ENCODE measurements at places on chromosomes 2 and 18.

DNA sequence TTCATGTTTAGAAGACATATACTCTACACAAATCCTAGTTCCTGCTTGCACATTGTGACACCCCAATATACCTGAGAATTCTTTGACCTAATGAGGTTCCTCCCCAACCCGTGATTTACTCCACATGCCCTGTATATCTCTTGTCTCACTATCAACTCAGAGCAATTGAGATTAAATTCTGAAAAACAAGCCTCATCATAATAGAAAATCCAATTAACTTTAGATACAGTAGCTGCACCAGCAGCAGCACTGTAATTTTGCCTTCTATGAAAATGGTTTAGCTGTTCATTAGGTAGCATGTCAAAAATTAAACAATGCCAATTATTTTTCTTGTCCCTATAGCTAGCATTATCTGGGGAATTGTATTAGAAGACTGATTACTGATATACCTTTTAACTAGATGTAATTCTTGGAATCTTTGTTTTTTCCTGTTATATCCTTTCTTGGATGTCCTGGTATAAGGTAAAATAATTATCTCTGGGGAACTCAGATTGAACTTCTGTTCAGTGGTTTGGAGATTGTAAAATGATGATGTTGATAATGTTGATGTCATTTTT is 218.9 kb upstream of the TANK start:
- DNase-seq: no peak

- no peak for DNase-seq
These were observed 92.1 kb downstream of the LYPD6 start for GRCh38 chr2:149422337-149422990.

GRCh38 chr2:39660612-39661236 is 5.0 kb upstream of the TMEM178A start:
- DNase-seq: no peak

DNA sequence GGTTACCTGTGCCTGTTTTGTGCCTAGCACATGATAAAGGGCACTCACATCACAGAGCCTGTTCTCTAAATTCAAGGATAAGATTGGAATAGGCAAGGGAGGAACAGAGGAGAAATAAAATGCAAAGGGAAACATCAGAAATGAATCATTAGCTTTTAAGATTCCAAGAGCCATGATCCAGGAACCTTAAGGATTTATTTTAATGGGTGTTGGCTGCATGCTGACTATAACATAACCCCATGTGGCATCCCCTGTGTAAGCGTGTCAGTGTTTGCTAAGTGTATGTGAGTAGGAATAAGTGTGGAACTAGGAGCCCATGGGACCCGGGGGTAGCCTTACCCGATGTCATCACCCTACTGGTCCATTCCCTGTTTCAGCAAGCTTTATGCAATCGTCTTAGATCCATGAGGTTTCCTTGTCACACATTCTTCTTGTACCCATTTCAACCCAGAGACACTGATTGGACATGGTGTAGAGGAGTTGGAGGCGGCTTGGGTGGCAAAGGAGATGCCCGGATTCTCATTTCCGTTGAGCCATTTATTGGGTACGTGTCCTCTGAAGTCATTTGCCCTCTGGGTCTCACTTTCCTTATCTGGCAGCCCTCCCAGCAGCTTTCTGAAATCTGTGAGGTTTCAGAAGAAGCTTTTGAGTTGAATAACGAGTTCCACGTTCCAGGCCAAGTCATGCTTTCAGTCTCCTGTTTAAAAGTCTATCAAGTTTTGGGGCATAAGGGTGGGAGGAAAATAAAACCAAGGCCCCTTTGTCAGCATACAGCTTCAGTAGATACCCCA is 117.0 kb downstream of the MGAT5 start:
- DNase-seq: no peak

DNA sequence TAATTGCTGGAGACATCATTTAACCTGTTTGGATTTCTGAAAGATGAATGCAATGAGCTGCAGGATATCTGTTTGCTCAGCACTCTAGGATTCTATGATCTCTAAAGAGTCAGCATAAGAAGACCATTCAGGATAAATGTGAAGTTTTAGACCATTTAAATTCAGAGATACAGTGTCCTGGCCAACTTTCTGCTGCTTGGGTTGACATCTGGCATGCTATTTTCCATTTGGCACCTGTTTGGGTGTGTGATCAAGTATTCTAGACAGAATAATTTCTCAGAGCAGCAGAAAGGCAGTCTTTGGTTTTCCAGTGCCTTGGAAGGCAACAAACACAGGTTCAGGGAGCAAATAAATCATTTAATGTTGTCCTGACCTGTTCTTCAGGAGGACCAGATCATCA is 144.8 kb upstream of the NDUFV2 start:
- DNase-seq: no peak

- no peak for DNase-seq
These were observed 382.3 kb upstream of the CRIM1 start for GRCh38 chr2:35973132-35973736.

DNA sequence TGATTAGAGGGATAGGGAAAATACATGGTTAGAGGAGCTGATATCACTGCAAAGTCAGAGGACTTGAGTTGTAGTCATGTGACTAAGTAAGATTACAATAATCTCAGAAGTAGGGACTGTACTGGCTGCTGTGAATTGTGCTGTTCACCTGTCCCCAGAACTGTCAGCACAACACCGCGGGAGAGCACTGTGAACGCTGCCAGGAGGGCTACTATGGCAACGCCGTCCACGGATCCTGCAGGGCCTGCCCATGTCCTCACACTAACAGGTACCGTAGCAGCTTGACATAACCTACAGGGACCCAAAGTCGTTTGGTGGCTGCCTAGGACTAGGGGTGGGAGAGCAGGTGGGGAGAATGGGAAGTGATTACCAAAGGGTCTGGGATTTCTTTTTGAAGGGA is 132.8 kb upstream of the TTC39C start:
- no peak for DNase-seq

GRCh38 chr2:171315781-171316180 is 118.0 kb downstream of the METTL8 start:
- no peak for DNase-seq

GRCh38 chr2:206940546-206940945 is 1.2 kb downstream of the CPO start:
- DNase-seq: no peak

DNA sequence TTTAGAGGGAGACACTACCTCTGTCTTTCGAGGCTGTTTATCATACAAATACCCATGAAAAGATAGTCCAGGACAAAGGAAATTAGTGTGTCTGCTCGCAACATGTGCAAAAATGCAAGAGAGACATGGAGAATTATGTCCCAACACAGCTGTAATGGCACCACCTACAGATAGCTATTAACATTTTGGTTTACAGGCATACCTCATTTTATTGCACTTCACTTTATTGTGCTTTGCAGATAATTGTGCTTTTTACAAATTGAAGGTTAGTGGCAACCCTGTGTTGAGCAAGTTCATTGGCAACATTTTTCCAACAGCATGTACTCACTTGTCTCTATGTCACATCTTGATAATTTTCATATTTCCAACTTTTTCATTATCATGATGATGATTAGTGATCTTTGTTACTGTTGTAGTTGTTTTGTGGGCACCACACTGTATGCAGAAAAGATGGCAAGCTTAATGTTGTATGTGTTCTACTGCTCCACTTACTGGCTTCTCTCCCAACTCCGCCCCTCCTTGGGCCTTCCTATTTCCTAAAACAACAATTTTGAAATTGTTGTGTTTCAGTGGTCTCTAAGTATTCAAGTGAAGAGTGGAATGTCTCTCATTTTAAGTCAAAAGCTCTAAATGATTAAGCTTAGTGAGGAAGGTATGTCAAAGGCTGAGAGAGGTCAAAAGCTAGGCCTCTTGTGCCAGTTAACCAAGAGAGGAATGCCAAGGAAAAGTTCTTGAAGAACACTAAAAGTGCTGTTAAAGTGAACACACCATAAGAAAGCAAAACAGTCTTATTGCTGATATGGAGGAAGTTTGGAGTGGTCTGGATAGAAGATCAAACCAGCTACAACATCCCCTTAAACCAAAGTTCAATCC is 52.0 kb downstream of the ANKRD12 start:
- DNase-seq: no peak

DNA sequence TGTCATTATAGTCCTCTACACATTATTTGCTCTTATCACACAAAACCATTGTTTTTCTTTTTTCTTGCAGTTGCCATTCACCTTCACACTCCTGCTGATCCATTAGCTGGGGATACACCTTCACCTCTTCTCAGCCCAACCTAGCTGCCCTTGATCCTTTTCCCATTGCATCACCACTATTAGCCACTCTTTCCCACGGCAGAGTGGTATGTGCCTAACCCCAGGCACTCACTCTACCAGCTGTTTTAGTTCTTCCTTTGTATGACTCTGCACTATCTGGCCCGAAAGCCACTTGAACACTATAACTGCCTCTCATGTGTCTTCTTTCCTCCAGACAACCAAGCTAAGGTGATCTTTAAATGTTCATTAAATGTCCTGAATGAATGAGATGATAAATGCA is 145.4 kb upstream of the PIK3C3 start:
- DNase-seq: no peak

DNA sequence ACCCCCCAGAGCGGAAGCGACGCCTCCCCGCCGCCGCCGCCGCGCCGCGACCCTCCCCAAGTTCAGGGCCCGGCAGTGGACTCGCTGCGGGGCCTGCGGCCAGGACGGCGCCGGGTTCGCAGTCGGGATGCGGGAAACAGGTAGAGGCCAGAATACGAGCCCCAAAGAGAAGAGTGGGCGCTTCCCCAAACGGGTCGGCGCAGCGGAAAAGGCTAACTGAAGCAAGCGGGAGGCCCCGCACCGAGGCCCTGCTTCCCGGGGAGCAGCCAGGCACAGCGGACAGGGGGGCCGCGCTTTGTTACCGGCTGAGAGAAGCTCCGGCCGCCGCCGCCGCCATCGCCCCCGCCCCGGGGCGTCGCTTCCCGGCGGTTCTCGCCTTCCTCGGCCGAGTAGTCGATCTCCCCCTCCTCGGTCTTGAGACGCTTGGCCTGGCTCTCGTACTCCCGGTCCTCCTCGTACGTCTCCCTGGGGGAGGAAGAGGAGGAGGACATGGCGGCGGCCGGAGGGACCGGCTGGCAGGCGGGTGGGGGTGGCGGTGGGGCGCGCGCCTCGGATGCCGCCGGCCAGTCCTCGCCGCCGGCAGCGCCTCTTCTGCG is 494 bp downstream of the HNRNPLL start:
- DNase-seq: no peak

GRCh38 chr2:143255899-143256298 is 126.7 kb downstream of the ARHGAP15 start:
- DNase-seq: no peak

Data from stimulated activated CD8-positive, alpha-beta memory T cell treated with anti-CD3 and anti-CD28 coated beads, Interleukin-2, amount 100 ng/mL, for 1 hour (primary cell).